ENCODE measurements at places on chromosomes 2 and 18. TPM values are rescaled to one million over a fixed set of nuclear protein-coding genes. Genes with fewer than 3 reads are reported as not detected.

Gene AKAIN1
- total RNA-seq: not detected

GRCh38 chr18:39425172-39425850, 1859.7 kb upstream of the CELF4 start:
- no peak for DNase-seq

Gene CELF4
- total RNA-seq: 0.19 TPM

Gene NAT8
- total RNA-seq: not detected

- DNase-seq: no peak
Measured at GRCh38 chr2:105239924-105240323, 1.6 kb upstream of the GPR45 start.

Gene FTCDNL1
- 3.3 TPM for total RNA-seq

GRCh38 chr2:222862106-222862908, 1.5 kb downstream of the ACSL3 start:
- DNase-seq: no peak

GRCh38 chr2:12201369-12201768, 454.9 kb downstream of the LPIN1 start:
- no peak for DNase-seq

Gene FZD7
- total RNA-seq: 25.3 TPM

DNA sequence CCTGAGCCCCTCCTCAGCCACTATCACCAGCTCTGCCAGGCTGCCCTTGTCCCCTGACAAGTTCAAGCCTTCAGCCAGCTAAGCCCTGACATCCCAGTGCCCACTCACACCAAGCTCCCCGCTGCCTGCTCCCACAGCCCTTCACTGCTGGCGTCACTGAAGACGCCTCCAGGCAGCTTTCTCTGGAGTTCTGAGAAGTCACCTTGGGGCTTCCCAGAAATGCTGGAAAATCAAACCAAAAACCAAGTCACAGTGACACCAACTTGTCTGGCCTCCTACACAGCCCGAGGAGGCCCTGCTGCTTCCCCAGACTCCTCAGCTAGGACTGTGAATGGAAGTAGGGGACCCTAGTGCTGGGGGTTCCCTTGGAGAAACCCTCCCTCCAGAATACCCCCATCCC, 2.2 kb upstream of the TNS1 start:
- DNase-seq: no peak

Gene TMEM163
- total RNA-seq: 0.38 TPM

GRCh38 chr2:191637182-191638078, 40.5 kb upstream of the NABP1 start:
- DNase-seq: no peak

Gene EMILIN1
- 17.4 TPM for total RNA-seq

GRCh38 chr2:179543361-179543901, 278.8 kb upstream of the SESTD1 start:
- DNase-seq: no peak

DNA sequence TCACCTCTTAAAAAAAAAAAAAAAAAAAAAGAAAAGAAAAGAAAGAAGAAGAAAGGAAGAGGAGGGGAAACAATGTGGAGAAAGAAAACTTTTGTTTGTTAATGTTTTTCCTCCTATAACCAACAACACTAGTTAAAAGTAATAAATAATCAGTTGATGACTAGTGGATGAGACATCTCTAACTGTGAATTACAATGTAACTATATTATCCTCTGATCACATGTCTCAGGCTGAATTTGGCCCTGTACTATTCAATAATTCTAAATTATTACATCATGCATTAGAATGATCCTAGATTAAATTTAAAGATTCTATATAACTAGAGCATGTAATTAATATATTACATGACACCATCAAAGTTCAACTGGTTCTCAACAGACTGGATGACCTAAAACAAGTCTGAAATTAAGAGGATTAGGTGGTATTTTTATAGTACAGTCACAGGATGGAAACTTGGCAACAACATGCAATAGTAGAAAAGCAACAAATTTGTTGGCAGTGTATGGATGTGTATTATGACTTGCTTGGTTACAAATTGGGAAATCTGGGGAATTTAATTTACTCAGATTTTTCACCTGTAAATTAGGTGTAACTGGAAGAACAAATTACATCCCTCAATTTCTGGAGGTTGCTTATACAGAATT, 269.3 kb upstream of the SETBP1 start:
- DNase-seq: no peak

DNA sequence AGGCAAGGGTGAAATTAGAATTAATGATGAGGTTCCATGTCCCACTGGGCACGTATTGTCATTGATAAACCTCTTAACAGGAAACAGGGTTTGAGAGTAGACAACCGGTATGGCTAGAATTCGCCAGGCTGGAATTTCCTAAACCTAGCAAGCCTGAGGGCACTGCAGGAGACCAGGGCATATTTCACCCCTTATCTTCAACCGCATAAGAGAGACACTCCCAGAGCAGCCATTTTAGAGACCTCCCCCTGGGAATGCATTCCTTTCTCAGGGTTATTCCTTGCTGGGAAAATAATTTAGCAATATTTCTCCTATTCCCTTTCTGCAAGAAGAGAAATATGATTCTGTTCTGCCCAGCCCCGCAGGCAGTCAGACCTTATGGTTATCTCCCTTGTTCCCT, 334.6 kb upstream of the LYPD1 start:
- no peak for DNase-seq

Measured in Right ventricle myocardium superior (tissue), 1 donor.